NCI-H1930 (cell line): ENCODE measurements at places on chromosomes 6 and 20.

DNA sequence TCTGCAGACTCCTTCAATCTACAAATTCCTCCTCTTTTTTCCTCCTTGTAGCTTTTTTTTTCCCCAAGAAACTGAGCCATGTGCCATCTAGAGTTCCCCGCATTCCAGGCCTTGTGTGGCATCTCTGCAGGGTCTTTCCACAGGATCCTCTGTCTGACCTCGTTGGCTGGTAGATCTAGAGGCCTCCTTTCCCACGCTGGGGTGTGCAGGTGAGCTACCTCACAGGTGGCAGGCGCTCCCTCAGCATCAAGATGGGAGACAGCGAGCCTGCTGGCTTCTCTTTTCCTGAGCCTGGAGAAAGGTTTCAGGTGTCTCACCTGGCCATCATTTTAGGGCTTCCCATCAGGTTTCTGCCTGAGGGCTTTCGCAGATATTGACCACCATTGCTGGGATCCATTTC lies 9.6 kb upstream of the NELFCD start:
- no peak for DNase-seq

GRCh38 chr6:87875781-87876180 lies 171.9 kb upstream of the SPACA1 start:
- DNase-seq = no peak

DNA sequence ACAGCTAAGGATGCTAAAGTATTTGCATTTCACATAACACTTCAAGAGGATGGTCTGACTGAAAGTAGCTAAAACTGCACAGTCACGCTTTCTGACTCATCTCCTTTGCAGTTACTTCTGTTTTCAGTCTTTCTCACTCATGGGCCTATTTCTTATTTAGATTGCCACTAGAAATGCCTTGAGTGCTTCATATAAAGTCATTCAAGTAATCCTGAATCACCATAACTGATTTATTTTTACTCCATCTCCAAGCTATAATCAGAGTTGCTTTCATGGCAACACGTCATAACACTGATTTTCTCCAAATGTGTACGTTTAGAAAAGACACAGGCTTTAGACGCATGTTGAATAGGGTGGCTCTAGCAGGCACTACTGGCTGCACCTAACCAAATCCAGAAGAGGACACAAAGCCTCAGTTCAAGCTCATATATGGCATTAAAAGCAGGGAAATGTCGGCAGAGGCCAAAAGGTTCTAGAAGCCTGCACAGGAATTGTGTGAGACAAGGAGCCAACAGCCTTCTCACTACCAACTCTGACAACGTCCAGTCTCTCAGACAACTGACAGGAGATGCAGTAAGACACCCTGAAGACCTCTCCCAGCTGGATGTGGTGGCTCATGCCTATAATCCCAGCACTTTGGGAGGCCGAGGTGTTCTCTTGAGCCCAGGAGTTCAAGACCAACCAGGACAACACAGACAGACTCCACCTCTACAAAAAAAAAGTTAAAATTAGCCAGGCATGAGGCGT lies 64.1 kb upstream of the BEND6 start:
- DNase-seq = no peak

GRCh38 chr20:33629533-33629932 lies 32.6 kb upstream of the C20orf144 start:
- DNase-seq = no peak

- DNase-seq = no peak
Observed at GRCh38 chr6:45327956-45328522, at the start of gene RUNX2. Gene RUNX2, plus strand, starts transcription at chr6:45328330. Its CDS starts 397 bp downstream, at chr6:45328727.

DNA sequence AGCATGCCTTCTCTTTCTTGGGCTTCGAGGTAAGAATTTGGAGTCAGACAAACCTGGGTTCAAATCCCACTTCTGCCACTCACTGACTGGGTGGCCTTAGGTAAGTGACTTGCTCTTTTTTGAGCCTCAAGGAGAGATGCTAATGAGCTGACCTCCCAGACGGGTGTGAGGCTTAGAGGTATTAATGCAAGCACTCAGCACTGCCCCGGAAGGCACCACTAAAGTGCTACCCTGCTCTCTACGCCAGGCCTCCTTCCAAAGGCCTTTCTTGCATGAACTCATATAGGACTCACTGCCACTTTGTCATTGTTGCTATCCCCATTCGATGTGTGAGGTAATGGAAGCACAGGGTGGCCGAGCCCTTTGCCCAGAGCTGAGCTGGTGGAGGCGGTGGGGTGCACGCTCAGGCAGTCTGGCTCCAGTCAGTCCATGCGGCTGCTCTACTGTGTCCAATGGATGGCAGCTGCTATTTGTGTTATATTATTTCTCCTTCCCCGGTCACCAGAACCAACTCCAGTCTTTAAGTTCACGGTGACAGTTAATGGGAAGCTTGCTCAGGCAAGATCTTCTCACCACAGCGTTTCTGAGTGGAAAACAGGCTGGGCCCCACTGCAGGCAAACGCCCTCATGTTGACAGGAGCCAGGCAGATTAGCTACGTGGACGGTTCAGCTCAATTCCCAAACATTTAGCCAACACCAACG lies 55.2 kb upstream of the MLN start:
- DNase-seq = no peak

GRCh38 chr6:156900292-156900691 lies 123.1 kb downstream of the ARID1B start:
- no peak for DNase-seq

- no peak for DNase-seq
Observed at GRCh38 chr6:169881398-169881797, 130.0 kb downstream of the ERMARD start.

DNA sequence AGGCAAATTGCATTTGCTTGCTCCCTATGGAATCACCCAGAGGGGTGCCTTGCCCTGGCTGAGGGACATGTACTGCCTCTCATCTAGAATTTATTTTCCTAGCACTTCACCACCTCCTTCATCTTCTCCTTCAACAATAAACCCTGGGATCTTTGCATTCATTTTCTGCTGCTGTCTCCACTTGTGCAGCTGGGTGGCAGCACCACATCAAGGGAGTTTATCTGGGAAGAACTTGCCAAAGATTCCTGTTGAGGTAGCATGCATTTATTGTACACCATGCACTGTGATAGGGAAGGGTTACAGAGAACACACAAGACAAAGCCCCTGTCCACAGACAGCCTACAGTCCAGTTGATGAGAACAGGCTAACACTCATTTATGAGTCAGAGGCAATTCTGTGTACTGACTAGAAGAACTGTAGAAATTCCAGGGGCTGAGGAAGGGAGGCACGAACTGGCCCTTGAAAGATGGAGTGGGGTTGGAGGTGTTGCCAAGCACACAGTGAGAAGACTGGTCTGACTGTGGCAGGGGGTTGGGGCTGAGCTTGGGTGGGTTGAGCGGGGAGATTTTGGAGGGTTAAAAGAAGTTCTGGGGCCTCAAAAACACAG lies 17.5 kb downstream of the C20orf173 start:
- peak; percentile 15 for DNase-seq

DNA sequence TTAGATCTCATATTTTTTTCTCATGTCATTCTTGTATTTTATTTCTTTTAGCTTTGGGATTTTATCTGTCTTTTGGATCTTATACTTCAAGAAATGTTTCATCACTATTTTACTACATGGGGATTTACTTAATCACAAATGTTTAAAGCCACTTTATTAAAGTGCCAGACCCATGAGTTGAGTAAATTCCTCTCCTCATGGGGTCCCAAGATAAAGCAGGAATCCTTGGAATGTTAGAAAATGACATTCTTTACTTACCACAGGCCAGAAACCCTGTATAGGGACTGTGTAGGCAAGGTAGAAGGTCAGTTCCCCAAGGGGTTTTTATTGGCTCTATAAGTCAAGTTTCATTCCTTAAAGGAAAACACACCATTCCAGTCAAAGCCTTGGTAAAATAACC lies 28.4 kb upstream of the OR2J2 start:
- no peak for DNase-seq

DNA sequence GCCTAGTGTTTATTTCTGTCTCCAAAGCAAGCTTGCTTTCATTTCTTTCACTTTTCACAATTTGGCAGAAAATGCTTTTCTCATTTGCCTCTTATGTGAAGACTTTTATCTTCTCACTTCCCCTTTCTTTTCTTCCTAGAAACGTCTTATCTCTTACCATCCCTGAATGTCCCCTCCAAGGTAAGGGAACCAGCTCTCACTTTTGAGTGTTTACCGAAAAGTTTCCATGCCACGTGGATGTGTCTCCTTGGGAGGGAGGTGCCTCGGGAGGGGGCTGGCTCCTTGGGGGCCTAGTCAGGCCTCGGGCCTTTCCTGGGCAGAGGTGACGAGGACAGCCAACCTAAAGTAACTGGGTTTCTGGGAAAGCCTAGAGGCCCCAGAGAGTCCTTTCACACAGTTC lies 127.4 kb downstream of the CD24 start:
- no peak for DNase-seq

- no peak for DNase-seq
Observed at GRCh38 chr6:130903007-130903406, 75.8 kb downstream of the SMLR1 start.

DNA sequence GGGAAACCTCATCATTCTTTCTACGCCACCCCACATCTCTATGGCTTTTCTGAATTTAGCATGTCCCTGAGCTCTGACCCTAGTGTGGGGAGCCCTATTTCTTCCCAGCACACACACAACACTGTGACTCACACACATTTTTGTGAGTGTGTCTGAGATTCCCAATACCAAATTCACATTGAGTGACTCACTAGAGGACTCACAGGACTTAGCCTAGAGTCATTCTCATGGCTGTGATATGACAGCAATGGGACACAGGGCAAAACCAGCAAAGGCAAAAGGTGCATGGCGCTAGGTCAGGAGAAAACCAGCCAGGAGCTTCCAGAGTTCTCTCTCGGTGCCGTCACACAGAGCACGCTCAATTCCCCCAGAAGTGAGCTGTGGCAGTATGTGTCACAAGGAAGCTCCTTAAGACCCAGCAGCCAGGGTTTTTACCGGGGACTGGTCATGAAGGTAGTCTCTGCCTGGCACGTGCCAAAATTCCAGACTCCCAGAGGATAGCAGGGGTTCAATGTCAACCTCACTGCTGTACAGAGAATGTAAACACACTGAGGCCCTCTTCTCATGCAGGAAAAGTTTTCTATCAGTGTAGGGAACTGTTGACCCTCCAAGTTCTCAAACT lies 6.2 kb downstream of the CSTL1 start:
- DNase-seq = no peak

- no peak for DNase-seq
Observed at GRCh38 chr6:141463237-141463977, 669.3 kb upstream of the GJE1 start.

DNA sequence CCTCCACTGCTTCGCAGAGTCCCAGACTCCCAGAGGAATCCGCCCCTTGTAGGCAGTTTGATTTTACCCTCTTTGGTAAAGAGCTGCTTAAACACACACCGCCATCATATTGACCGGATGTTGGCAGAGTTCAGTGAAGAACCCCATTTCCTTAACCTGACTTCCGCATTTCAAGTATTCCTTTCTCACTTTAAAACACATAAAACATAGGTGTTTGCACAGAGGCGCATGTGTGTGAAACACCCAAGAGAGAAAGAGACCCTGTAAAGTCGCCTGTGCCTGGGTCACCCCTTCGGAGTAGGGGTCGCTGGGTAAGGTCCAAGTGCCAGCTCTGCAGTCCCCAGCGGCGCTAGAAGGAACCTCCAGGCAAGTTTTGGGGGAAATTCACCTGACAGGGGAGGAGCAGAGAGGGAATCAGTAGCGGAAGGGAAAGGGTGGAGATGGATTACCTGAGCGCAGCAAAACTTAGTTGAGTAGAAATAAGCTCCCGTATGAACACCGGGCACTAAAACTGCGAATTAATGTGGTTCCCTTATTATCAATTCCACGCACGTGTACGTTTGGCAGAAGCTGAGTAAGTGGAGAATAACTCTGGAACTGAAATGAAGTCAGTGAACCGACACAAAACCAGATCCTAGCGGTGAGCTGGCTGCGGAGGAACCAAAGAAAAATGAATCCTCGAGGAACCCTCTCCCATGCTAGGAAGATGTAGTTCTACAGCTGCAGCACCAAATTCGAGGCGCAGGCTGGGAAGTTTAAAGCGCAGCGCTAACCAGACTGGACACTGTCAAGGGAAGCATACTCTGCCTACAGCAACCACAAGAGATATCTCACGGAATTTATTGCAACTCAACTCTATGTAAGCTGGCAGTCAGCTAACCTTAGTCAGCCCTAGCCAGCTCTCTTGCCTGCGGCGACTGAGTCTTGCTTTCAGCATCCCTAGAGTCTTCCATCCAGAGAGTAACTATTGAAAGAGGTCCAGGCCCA lies 3.5 kb upstream of the HTR1B start:
- DNase-seq = no peak

- DNase-seq = no peak
Observed at GRCh38 chr6:86535100-86535499, 402.2 kb upstream of the HTR1E start.

- DNase-seq = no peak
Observed at GRCh38 chr6:160500639-160501038, 152.5 kb downstream of the SLC22A3 start.

DNA sequence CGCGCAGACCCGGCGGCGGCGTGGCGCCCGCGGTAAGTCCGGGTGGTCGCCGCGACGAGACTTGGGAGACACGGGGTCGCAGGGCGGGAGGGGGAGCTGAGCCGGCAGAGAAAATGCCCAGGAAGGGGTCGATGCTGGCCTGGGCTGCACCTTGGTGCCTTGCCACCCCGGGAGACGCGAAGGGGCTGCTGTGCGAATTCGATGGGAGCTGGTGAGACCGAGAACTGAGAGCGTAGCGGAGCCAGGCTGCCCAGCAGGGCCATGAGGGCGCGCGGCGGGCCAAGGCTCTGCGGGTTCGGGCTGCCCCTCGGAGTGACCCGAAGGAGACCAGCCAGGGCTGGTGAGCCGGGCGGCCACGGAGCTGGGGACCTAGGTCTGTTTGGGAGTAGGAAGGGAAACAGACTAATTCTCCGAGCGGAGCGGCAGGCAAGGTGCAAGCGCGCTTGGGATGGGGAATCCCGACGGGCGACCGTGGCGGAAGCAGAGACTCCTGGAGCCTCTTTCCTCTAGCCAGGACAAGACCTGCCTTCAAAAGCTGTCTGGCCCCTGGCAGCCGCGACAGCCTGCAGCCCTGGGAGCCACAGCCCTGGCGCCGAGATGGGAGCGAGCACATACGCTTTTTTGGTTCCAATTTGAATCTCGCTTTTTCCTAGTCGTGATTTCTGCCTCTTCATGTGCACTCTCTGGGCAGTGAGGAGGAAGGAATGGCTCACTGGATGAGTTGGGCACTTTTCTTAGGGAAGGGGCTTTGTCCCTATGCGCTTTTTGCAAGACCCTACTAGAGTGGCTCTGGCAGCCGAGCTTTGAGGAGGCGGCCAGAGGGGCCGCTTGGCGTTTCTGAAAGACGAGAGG lies 691 bp downstream of the SYNDIG1 start:
- DNase-seq = no peak

GRCh38 chr6:7243179-7243981 lies 69.6 kb downstream of the SSR1 start:
- peak; percentile 16 for DNase-seq
